ENCODE measurements at places on chromosomes 4 and X.

GRCh38 chr4:3392321-3392720 lies 49.4 kb upstream of the HGFAC start:
- DNase-seq = no peak

DNA sequence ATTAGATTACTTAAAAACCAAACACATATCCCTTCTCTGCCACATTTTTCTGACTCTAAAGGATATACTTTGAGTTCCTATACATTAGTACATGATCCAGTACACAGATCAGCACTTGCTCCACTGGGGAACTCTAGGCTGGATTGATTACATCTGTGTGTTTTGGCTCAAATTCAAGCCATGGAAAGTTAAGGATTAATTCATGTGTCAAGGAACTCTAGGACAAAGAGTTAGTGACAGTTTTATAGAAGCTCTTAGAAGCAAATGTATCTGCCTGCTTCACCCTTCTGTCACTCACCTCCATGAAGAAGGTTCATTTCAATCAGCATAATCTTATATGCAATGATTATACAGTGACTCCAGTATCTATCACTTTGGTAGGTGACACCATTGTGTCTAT lies 43.2 kb downstream of the SCFD2 start:
- DNase-seq = peak; percentile 49

GRCh38 chr4:8702020-8702495 lies 109.5 kb downstream of the CPZ start:
- DNase-seq = peak; percentile 15

- DNase-seq = no peak
Observed at GRCh38 chrX:78314561-78314960, 12.8 kb downstream of the CYSLTR1 start.

DNA sequence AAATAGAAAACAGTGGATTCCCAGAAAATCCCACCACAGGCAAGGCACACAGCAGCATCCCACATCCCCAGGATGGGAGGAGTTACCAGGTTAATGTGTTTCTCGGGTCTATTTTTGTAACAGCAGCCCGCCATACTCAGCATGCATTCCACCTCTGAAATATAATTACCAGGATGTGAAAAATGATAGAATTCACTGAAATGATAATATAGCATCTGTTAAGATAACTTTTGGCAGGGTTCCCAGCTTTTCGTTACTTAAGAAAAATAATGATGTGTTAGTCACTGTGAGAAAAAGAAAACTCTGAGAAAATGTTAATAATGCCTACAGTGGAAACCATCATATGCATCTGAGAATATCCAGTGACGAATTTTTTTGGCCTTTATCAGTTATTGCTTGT lies 87.1 kb downstream of the VCX2 start:
- no peak for DNase-seq

GRCh38 chrX:2572740-2573139 lies 72.0 kb upstream of the DHRSX start:
- DNase-seq = no peak

DNA sequence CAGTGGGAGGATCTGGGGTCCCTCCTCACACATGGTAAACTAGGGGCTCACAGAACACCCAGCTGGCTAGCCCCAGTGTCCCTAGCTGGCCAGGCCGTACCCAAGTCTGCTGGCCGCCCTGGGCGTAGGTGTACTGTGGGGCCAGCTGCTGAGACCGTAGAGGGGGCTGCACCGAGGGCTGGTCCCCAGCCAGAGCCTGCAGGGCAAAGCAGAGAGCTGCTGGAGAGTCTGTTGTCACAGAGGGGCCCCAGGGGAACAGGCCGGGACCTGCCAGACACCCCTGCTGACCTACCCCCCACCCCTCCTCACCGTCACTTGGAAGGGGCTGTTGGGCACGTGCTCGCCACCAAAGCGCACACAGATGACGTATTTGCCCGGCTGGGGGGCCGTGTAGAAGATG lies 19.9 kb downstream of the FLNA start:
- no peak for DNase-seq

DNA sequence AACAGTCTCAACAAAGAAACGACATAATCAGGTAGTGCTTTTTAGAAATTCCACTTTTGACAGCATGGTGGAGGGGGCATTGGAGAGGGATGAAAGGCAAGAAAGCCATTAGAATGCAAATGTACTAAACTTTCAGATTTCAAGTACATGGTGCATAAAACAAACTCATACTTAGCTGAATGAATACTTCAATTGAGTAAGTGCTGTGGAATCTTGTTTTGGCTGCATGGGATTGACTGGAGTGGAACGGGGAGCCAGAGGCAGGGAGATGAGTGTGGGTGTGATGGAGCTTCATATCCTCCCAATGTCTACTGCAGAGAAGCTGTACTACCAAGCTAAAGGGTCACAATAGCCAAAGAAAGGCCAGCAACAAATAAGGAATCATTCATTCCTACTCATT lies 52.4 kb downstream of the USP46 start:
- no peak for DNase-seq
